NCI-H69 (cell line): ENCODE measurements at places on chromosomes 6 and 20.

GRCh38 chr6:95091823-95092436, 485.4 kb upstream of the MANEA start:
- DNase-seq: peak; percentile 91

- no peak for DNase-seq
These were observed 340.7 kb downstream of the ADGRB3 start for GRCh38 chr6:68975816-68976215.

DNA sequence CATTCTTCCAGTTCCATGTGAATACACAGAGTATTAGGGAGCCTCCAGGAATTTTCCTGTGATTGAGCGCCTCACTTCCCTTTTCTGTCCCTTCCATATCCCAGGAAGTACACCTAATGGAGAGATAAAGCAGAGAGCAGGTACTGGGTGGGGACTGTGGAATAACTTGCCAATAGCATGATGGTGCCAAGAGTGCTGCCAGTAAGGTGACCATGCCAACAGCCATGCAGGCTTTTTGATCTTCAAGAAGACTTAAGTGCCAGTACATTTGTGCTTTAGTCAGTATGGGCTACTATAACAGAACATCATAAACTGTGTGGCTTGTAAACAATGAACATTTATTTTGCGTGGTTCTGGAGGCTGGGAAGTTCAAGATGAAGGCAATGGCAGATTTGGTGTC, 160.2 kb upstream of the RIMS1 start:
- DNase-seq: no peak

DNA sequence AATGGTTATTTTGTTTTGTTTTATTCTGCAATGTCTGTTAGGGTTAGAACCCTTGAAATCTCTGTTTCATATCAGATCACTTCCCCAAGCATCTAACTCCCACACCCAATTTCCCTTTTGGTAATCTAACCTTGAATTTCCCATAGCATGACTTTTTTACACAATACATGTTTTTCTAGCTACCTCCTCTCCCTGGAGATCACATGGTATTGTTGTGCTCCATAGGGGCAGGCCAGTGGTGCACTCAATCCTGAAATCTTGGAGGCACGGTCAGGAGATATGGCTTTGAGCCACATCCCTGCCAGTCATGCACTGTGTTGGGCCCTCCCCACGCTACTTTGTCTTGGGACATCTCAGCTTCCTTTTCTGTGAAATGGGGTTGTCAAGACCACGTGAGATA, 36.7 kb upstream of the NNAT start:
- DNase-seq: no peak

GRCh38 chr6:104396077-104396476, 463.6 kb downstream of the HACE1 start:
- DNase-seq: no peak

GRCh38 chr6:150256618-150257272, 112.1 kb upstream of the IYD start:
- DNase-seq: no peak

- no peak for DNase-seq
These were observed 11.7 kb downstream of the SOD2 start for GRCh38 chr6:159681191-159681880.

DNA sequence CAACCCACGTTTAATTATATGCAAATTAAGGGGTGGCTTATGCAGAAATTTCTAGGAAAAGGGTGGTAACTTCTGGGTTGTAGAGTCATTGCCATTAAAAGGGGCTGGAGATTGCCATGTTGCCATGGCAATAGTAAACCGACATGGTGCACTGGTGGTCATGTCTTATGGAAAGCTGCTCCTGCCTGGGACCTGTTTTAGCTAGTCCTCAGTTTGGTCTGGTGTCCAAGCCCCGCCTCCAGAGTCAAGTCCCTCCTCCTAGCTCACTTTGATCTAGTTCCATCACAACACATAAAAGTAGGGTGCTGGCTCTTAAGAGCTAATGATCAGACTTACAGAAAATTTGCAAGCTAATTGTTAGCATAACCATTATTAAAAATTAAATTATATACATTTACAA, 5.3 kb downstream of the SLC22A2 start:
- no peak for DNase-seq
